Bronchial smooth muscle cell (primary cell): ENCODE measurements at places on chromosomes 2 and 18. TPM values are rescaled to one million over a fixed set of nuclear protein-coding genes. Genes with fewer than 3 reads are reported as not detected.

The NEU4 gene
- total RNA-seq, result 0.16 and 0.17 TPM in 2 replicates

The COL5A2 gene
- total RNA-seq, result 203 and 228 TPM in 2 replicates

The INSIG2 gene
- total RNA-seq, result 4.1 and 6.5 TPM in 2 replicates

The SH3RF3 gene
- total RNA-seq, result 1.9 and 2.5 TPM in 2 replicates

The DNMT3A gene
- 17.2 and 17.5 TPM in 2 replicates for total RNA-seq

The ZNF385B gene
- total RNA-seq, result under 0.01 TPM in 1 of 2 replicates, not detected in the other

The UBR3 gene
- total RNA-seq, result 21.6 and 35.0 TPM in 2 replicates

The ALPP gene
- not detected in 2 replicates for total RNA-seq

The ZNG1B gene
- 59.7 and 95.2 TPM in 2 replicates for total RNA-seq

The PAIP2B gene
- 0.63 and 0.94 TPM in 2 replicates for total RNA-seq

The SGPP2 gene
- total RNA-seq, result under 0.01 TPM in 1 of 2 replicates, not detected in the other

The ASTL gene
- not detected in 2 replicates for total RNA-seq

The ZNF804A gene
- total RNA-seq, result 0.86 and 4.7 TPM in 2 replicates

The KCNE4 gene
- 7.1 and 8.5 TPM in 2 replicates for total RNA-seq

The RTKN gene
- total RNA-seq, result 17.8 and 18.1 TPM in 2 replicates
